Anterior cingulate cortex (tissue), 58 donors: ENCODE measurements at places on chromosomes 1 and 21.

GRCh38 chr1:206032380-206033140 is 8.9 kb upstream of the CTSE start:
- no peak for DNase-seq

- no peak for DNase-seq
These were observed 22.4 kb downstream of the DSTYK start for GRCh38 chr1:205189131-205189530.

DNA sequence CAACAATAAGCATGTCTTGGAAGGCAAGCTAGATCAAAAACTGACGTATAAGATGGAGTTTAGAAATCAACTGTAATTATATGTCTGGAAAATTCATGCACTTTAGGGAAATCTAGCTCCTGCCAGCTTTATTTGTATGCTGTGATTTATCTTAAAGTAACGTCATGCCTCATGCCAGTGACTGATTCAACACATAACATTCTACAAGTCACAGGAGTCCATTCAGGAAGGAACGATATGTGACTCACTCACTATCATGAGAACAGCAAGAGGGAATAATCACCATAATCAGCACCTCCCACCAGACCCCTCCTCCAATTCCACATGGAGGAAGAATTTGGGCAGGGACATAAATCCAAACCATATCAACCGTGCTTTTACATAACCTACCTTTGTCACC is 682.4 kb upstream of the ADAMTS5 start:
- no peak for DNase-seq

DNA sequence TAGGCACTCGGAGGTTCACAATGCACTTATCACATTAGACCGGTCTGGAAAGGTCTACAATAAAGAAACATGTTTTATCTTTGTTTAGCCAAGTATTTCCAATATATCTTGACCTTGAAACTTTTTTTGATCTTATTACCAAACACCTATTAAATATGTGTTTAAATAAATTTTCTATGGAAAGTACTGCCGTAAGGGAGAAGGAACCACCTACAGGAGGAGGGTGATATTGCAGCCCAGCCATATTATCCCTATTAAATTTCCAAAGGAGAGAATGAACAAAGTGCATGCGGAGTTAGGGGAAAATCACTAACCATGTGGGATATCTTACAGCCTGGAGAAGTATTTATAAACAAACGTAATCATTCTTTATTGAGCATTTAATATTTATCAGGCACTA is 14.5 kb downstream of the BRINP2 start:
- DNase-seq: no peak

- DNase-seq: no peak
These were observed 73.5 kb downstream of the OSBPL9 start for GRCh38 chr1:51690285-51690961.

- DNase-seq: no peak
These were observed 2.2 kb downstream of the RNF19B start for GRCh38 chr1:32962248-32962896.

DNA sequence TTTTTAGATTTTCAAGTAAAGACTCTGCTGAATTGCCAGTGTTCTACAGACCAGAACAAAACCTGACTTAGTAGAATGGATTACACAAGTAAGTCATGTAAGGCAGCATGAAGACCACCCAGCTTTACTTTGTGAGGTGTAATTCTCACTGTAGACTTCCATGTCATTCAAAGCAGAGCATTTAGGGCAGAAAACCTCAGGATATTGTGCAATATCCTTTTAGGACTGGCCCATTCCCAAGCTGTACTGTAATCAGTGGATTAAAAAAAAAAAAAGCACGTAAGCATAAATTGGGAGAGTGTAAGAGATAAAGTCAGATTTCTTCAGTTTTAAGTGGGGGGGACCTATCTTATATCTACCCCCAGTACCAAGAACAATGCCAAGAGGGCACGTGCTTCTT is 380.5 kb upstream of the PRMT6 start:
- no peak for DNase-seq

DNA sequence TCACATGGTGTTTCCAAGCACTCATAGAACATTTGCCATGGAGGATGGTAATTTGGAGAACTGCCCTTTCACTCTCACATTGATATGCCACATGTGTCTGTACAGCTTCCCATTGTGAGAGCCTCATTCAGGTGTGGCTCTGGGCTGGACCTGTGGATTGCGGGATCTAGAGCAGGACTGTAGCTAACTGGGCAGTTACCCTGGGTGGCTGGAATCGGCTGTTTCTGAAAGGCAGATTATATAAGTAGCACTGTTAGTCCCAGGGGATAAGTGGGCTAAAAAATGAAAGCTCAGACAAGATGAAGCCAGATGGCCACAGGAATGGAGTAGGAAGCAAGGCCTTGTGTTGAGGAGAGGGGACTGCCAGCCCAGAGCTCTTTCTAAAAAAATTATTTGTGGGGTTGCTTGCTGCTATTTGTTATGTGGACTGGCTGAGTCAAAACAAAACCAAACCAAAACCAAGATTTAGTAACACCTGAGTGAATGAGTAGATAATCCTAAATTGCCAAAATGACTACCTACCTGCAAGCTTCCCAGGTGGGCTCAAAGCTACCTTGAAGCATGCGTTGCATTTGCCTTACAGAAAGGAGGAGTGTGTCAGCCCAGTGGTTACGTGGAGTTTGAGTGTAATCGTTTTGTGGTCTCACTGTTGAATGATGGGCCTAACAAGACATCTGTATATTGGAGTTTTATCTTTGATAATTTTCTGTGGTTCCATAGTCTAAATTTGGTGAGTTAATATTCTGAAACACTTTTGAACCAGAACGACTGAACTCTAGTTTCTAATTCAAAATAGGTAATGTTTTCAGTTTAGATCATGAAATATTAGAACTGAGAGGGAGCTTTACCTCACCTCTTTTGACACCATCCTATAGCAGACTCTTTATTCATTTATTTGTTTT is 58.0 kb downstream of the SDCCAG8 start:
- no peak for DNase-seq
